Activated CD4-positive, alpha-beta T cell treated with anti-CD3 and anti-CD28 coated beads for 36 hours (primary cell): ENCODE measurements at places on chromosomes 16 and 17. TPM values are rescaled to one million over a fixed set of nuclear protein-coding genes. Genes with fewer than 3 reads are reported as not detected.
A peak's percentile ranks its signal among the peaks of the same experiment; 100 is the strongest.

DNA sequence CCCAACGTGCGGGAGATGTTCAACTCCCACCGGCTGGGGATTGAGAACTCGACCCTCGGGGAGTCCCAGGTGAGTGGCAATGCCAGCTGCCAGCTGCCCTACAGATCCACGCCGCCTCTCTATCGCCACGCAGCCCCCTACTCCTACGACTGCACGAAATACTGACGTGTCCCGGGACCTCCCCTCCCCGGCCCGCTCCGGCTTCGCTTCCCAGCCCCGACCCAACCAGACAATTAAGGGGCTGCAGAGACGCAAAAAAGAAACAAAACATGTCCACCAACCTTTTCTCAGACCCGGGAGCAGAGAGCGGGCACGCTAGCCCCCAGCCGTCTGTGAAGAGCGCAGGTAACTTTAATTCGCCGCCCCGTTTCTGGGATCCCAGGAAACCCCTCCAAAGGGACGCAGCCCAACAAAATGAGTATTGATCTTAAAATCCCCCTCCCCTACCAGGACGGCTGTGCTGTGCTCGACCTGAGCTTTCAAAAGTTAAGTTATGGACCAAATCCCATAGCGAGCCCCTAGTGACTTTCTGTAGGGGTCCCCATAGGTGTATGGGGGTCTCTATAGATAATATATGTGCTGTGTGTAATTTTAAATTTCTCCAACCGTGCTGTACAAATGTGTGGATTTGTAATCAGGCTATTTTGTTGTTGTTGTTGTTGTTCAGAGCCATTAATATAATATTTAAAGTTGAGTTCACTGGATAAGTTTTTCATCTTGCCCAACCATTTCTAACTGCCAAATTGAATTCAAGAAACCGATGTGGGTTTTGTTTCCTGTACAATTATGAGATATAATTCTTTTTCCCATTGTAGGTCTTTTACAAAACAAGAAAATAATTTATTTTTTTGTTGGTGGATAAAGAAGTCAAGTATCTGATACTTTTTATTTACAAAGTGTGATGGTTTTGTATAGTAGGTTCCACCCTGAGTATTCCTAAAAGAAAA is 2.3 kb downstream of the FOXC2 start:
- H3K36me3 ChIP-seq = no peaks in the 10 kb centered on the region
- H3K4me3 ChIP-seq = no peak overlapping the region
- H3K27ac ChIP-seq = no peak overlapping the region
- no peak for DNase-seq
- peaks cover 11% of the 10 kb centered on the region for H3K4me1 ChIP-seq
- H3K27me3 ChIP-seq = peaks cover 57% of the 10 kb centered on the region

CETP gene
- total RNA-seq = 0.14 TPM

GRCh38 chr16:73171380-73171779 is 123.5 kb upstream of the ZFHX3 start:
- H3K27ac ChIP-seq = no peak overlapping the region
- no peak for DNase-seq
- peaks cover 6% of the 10 kb centered on the region for H3K4me1 ChIP-seq
- H3K27me3 ChIP-seq = no peaks in the 10 kb centered on the region

DNA sequence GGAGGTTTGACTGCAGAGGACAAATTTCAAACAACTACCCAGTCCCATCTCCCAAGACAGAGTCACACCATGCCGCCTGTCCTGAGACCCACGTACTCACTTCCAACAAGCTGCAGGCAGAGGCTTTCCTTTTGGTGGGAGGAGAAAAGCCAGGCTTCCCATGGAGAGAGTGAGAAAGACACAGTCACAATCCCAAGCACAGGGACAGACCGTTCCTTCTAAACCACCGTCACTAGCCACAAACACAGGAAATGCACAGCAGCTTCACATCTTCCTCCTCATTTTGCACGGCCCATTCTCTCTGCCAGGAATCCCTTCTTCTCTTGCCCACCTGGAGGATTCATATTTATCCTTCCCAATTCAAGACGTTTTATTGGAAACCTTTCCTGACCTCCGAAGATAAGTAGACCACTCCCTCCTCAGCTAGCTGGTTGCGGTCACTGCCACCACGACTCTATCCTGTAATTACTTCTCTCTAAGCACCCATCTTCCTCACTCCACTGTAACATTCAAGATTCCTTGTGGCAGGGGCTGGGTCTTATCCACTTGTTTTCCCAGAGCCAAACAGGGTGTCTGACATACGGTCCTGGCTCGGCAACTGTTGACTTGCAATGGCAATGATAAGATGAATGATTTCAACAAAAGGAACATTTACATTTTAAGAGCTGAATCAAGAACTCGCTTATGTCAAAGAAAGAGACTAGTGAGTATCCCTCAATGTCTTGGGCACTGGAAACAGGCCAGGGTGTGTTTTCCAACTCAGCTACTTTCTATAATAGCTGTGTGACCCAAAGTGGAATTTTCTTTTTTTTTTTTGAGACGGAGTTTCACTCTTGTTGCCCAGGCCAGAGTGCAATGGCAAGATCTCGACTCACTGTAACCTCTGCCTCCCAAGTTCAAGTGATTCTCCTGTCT is 87.6 kb downstream of the XYLT1 start:
- peaks cover 39% of the 10 kb centered on the region for H3K4me1 ChIP-seq
- H3K27ac ChIP-seq = peak overlapping the region; percentile 62
- H3K4me3 ChIP-seq = no peak overlapping the region
- no peaks in the 10 kb centered on the region for H3K36me3 ChIP-seq
- no peaks in the 10 kb centered on the region for H3K27me3 ChIP-seq

DNA sequence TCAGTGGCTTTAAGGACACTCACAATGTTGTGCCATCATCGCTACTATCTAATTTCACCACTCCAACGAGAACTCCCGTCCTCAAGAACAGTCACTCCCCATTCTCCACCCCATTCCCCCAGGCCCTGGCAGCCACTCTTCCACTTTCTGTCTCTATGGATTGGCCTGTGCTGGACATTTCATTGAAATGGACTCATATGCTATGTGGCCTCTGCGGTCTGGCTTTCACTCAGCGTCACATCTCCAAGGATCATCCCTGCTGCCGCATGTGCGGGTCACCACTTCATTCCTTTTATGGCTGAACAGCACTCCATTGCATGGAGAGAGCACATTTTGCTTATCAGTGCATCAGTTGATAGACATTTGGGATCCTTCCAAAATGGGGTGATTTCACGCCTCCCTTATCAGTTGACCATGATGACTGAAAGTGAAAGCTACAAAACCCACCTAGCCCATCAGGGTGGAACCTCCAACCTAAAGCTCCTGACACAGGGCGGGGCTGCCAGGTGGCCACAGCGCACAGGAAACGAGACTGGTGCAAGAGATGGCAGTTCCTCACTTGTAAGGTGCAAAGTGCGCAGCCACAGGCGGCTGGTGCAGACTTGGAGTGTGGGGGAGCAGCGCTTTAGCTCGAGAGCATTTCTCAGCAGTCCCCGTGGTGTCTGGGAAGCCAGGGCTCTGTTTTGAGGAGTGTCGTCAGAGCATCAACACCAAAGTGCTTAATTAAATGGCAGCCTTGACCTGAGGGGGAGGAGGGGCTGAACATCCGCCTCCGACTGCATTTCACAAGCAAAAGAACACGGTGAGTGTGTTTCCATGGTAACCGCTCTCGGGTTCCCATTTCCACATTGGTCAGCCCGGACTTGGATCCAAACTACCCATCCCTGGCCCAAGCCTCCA is 23.8 kb downstream of the COTL1 start:
- H3K4me1 ChIP-seq = peaks cover 65% of the 10 kb centered on the region
- peak overlapping the region; percentile 81 for H3K27ac ChIP-seq
- H3K4me3 ChIP-seq = peak overlapping the region; percentile 67
- H3K36me3 ChIP-seq = peaks cover 50% of the 10 kb centered on the region
- DNase-seq = peak; percentile 85
- H3K27me3 ChIP-seq = no peaks in the 10 kb centered on the region

DNA sequence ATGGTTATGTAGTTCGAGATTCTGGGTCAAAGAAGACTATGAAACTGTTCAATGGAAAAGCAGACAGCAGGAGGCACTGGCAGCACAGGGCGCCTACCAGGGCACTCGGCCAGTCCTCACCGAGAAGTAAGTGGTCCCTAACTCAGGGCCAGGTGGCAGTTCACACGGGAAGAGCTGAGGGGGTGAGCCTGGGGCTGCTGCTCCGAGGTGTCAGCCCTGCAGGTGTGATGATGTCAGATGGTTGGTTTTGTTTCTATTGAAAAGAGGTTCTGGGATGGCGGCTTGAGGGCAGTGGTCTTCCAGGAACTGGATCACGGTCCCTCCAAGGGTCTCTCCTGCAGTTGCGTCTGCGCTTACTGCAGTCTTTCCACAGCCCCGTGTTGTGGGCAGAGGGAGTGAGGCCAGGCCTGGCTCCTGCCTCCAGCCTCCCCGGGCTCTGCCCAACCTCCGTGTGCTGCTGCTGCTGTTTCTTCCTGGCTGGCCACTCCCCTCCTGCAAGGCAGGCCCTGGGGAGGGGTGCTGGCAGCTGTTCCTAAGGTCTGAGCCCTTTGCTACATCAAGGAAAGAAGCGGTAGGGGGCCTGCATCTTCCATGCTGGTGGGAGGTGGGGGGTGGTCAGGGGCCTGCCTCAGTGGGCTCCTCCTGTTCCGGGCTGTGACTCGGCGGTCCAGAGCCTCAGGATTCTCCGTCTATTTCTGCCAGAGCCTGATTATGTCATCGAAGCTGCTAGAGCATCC is 22.6 kb downstream of the RNF213 start:
- H3K36me3 ChIP-seq = peaks cover 41% of the 10 kb centered on the region
- DNase-seq = no peak
- H3K27ac ChIP-seq = no peak overlapping the region
- no peak overlapping the region for H3K4me3 ChIP-seq
- peaks cover 2% of the 10 kb centered on the region for H3K4me1 ChIP-seq
- no peaks in the 10 kb centered on the region for H3K27me3 ChIP-seq

DNA sequence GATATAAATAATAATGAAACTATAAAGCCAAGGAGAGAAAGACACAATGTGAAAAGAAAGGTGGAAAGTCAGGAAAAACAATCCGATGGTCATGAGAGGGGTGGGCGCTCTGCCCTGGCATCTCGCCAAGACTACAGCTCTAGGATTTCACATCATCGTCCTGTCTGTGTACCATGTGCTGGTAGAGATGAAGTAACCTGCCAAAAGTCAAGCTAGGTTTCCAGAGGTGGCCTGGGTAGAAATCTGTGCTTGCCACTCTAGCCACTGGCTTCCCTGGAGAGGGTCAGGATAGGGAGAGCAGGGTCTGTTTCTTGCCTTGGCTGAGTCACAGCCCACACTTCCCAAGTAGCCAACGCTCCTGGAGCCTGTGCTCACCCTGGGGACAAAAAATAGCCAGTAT is 31.0 kb upstream of the TRAP1 start:
- no peaks in the 10 kb centered on the region for H3K27me3 ChIP-seq
- peaks cover 25% of the 10 kb centered on the region for H3K36me3 ChIP-seq
- no peak overlapping the region for H3K4me3 ChIP-seq
